Sigmoid colon (tissue), 7 donors: ENCODE measurements at places on chromosomes 1 and 21. TPM values are rescaled to one million over a fixed set of nuclear protein-coding genes. Genes with fewer than 3 reads are reported as not detected.

- no peaks in the 10 kb centered on the region for H3K36me3 ChIP-seq
- no peaks in the 10 kb centered on the region for H3K4me1 ChIP-seq
- H3K27me3 ChIP-seq = no peaks in the 10 kb centered on the region
- no peak overlapping the region for H3K27ac ChIP-seq
- no peak for DNase-seq
Observed at GRCh38 chr1:202976633-202977032, 9.6 kb upstream of the CYB5R1 start.

- H3K36me3 ChIP-seq = peaks cover 8% of the 10 kb centered on the region
- H3K27me3 ChIP-seq = no peaks in the 10 kb centered on the region
- no peak overlapping the region for H3K4me3 ChIP-seq
- no peak overlapping the region for H3K27ac ChIP-seq
- no peak for DNase-seq
- H3K4me1 ChIP-seq = peaks cover 30% of the 10 kb centered on the region
Observed at GRCh38 chr1:66945316-66945715, 20.5 kb downstream of the MIER1 start.

Gene PLA2G2D
- total RNA-seq = not detected

DNA sequence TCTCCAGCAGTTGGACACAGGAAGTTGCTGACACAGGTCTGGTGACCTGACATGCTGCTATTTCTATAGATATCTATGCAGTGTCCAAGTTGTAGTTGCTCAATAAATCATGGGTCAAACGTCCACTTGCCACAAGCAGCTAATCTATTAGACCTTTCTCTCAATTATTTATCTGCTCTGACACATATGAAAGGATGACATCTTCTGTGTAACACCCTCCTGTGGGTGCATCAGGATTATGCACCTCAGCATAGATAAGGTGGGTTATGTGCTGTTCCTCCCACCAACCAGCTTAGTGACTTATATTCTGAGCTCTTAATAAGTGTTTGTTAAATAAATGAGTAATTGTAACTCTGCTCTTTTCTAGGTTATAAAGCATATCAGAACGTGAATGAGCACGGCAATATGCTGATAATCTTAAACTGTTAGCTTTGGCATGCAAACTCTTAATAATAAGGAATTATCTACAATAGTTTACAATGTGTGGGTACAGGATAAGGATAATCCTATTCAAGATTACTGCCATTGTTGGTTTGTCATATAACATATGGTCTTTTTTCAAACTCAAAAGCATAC is 90.7 kb upstream of the GCLM start:
- H3K4me3 ChIP-seq = no peak overlapping the region
- no peaks in the 10 kb centered on the region for H3K4me1 ChIP-seq
- no peaks in the 10 kb centered on the region for H3K36me3 ChIP-seq
- no peak overlapping the region for H3K27ac ChIP-seq
- DNase-seq = no peak

DNA sequence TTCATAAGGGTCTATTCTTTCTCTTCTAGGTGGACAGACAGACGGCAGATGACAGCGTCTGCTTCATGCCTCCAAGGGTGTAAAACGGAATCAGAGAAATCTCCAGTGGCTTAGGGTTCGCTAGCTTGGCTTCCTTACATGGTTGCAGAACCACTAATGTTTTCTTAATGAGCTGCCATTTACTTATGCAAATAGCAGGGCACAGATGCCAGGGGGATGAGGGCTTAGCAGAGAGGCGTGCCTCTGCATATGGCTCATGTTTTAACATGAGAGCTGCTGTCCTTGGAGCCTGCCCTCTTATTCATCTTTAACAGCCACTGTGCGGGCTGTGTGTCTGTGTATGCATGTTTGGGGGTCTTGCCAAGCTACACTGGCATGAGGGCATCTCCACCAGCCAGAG is 119.6 kb downstream of the IER5 start:
- DNase-seq = no peak
- no peak overlapping the region for H3K4me3 ChIP-seq
- no peak overlapping the region for H3K27ac ChIP-seq
- H3K36me3 ChIP-seq = no peaks in the 10 kb centered on the region
- no peaks in the 10 kb centered on the region for H3K27me3 ChIP-seq
- H3K4me1 ChIP-seq = no peaks in the 10 kb centered on the region

DNA sequence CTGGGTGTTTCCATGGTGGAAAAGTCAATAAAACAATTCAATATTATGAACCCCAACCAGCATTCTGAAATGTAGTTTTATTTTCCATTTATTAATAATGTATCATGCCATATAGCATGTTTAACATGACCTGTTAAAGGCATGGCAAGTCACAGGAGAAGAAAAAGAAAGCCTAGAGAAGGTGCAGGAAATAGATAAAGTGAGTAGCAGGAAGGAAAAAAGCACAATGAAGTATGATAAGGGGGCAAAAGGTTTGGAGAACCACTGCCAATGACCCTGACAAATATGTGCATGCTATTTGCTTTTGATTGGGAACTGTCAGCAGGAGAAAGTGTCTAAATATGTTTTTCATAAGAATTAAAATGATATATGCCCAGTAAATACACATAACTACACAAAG is 85.6 kb downstream of the HMCN1 start:
- no peaks in the 10 kb centered on the region for H3K4me1 ChIP-seq
- H3K4me3 ChIP-seq = no peak overlapping the region
- no peak overlapping the region for H3K27ac ChIP-seq

Gene USH2A
- not detected for total RNA-seq

- no peak overlapping the region for H3K4me3 ChIP-seq
- no peaks in the 10 kb centered on the region for H3K36me3 ChIP-seq
- no peak for DNase-seq
- H3K27me3 ChIP-seq = no peaks in the 10 kb centered on the region
- no peaks in the 10 kb centered on the region for H3K4me1 ChIP-seq
Observed at GRCh38 chr1:97649591-97649990, 271.2 kb downstream of the DPYD start.

Gene TMEM200B
- total RNA-seq = 30.0 TPM

DNA sequence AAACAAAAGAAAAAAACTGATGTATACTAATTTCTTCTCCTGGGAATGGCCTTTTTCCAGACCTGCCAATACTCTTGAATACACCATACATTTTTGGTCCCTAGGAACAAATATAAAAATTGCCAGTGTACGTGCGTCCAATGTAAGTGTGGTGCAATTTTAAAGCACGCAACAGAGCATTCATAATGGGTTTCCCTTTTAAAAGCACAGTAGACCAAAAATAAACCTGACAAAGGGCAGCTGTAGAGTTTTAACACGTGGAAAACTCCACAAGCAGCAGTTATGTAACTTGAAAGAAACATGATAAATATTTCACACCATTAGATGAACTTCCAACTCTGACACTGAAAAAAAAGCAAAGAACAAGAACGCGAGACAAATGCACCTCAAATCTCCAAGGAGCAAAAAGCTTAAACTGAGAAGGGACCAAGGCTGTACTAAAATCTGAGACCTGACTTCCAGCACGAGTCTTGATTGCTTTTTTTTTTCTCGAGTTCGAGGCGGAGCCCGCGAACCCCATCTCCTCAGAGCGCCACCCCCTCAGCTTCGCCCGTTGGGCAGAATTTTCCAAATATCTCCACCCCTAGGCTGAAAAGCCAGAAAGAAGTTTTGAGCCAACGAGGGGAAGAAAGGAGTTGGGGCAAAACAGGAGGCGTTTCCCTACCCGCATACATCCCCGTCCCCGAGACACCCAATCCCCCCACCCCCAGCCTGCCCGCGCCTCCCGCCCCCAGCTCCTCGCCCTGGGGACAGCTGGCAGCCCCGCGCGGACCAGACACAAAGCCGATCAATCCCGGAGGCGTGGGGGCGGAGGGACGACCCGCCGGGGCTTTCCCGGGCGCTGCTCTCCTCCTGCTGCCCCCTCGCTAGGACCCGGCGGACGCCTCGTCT is at the start of gene JAM2:
JAM2 (plus strand) TSS at position 599 of the 891 bp plus-strand sequence. CDS start 564 bp downstream, outside the sequence.
- peaks cover 28% of the 10 kb centered on the region for H3K4me1 ChIP-seq
- peak within 1 kb of the TSS; percentile 78 for H3K4me3 ChIP-seq
- DNase-seq = peak; percentile 73
- H3K36me3 ChIP-seq = no peaks in the 10 kb centered on the region

- H3K4me1 ChIP-seq = peaks cover 34% of the 10 kb centered on the region
- peak; percentile 74 for DNase-seq
- peak overlapping the region; percentile 29 for H3K27ac ChIP-seq
- H3K27me3 ChIP-seq = no peaks in the 10 kb centered on the region
- H3K4me3 ChIP-seq = no peak overlapping the region
Observed at GRCh38 chr1:226181996-226182714, 4.4 kb downstream of the ACBD3 start.

GRCh38 chr1:23436520-23437354 is 12.2 kb upstream of the TCEA3 start:
- H3K27me3 ChIP-seq = no peaks in the 10 kb centered on the region
- peaks cover 29% of the 10 kb centered on the region for H3K36me3 ChIP-seq
- no peaks in the 10 kb centered on the region for H3K4me1 ChIP-seq
- no peak overlapping the region for H3K4me3 ChIP-seq
- no peak for DNase-seq
- H3K27ac ChIP-seq = no peak overlapping the region

DNA sequence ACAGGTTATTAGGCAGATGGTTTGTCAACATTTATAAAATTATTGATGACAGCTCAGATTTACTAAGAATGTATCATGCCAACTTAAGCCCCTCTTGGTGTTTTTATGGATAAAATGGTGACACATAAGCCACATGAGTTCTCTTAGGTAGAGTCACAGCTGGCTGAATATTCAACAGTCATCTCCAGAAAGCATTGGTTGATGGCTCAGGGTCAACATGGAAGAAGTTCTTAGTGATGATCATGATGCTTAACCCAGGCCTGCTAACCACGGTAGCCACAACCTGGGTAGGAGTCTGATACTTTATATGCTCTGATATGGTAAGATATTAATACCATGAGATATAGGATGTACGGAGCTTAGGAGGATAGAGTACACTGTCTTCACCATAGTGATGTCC is 46.4 kb upstream of the SIPA1L2 start:
- no peak for DNase-seq
- no peak overlapping the region for H3K27ac ChIP-seq
- H3K36me3 ChIP-seq = no peaks in the 10 kb centered on the region
- no peak overlapping the region for H3K4me3 ChIP-seq
- no peaks in the 10 kb centered on the region for H3K27me3 ChIP-seq
- H3K4me1 ChIP-seq = peaks cover 10% of the 10 kb centered on the region

Gene FNDC5
- 2.5 TPM for total RNA-seq

- H3K4me1 ChIP-seq = no peaks in the 10 kb centered on the region
- H3K36me3 ChIP-seq = no peaks in the 10 kb centered on the region
- no peaks in the 10 kb centered on the region for H3K27me3 ChIP-seq
- no peak for DNase-seq
- no peak overlapping the region for H3K27ac ChIP-seq
- no peak overlapping the region for H3K4me3 ChIP-seq
Observed at GRCh38 chr1:55368698-55369097, 153.5 kb upstream of the USP24 start.

DNA sequence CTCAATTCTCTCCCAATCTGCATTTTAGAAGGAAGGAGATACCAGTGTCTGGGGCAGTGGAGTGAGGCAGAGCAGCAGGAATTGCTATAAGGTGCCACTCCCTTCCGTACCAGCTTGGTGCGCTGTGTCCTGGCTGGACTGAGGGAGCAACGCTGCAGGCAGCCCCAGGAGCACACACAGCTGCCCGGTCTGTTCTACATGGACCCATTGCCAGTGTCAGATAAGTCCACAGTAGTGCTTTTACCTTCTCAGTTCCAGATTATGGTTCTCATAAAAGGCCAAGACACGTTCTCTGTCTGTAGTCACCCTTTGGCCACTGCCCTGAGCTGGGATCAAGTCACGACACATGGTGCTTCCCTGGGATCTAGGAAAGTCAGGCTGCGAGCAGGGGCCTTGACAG is 44.1 kb upstream of the BARHL2 start:
- H3K27ac ChIP-seq = no peak overlapping the region
- no peaks in the 10 kb centered on the region for H3K4me1 ChIP-seq
- DNase-seq = no peak

Gene RPE65
- not detected for total RNA-seq

Gene METTL18
- total RNA-seq = 4.9 TPM

Gene SLC5A9
- not detected for total RNA-seq

DNA sequence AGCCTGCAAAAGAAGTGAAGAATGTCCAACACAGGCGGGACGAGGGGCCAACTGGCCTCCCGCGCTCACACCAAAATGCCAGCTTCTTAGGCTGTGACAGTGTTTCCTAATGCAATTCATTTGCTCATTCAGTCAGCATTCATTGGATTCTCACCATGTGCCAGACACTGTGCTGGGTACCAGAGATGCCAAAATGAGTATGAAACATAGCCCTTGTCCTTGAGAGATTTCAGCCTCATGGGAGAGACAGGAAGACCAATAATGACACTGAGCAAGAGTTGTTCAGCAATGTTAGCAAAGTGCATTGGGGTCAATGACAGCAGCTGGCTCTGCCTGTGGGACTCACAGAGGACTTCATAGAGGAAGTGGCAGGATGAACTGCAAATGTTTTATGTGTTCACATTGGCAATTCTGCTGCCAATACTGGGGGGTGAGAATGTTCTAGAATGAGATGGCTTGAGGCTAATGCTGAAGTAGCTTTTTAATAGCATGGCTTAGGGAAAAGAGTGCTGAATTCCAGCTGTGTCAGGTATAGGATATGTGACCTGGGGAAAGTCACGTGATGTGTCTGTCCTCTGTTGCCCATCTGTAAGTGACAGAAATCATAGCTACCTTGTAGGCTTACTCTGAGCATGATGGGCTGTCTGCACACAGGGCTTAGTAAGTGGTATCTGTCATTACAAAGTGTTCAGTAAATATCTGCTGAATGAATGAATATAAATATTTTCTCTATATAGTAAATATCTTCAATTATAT is 58.3 kb upstream of the KIF26B start:
- H3K36me3 ChIP-seq = no peaks in the 10 kb centered on the region
- H3K4me1 ChIP-seq = no peaks in the 10 kb centered on the region
- DNase-seq = no peak
- no peak overlapping the region for H3K4me3 ChIP-seq
- H3K27me3 ChIP-seq = no peaks in the 10 kb centered on the region

Gene ACTN2
- 1.6 TPM for total RNA-seq

DNA sequence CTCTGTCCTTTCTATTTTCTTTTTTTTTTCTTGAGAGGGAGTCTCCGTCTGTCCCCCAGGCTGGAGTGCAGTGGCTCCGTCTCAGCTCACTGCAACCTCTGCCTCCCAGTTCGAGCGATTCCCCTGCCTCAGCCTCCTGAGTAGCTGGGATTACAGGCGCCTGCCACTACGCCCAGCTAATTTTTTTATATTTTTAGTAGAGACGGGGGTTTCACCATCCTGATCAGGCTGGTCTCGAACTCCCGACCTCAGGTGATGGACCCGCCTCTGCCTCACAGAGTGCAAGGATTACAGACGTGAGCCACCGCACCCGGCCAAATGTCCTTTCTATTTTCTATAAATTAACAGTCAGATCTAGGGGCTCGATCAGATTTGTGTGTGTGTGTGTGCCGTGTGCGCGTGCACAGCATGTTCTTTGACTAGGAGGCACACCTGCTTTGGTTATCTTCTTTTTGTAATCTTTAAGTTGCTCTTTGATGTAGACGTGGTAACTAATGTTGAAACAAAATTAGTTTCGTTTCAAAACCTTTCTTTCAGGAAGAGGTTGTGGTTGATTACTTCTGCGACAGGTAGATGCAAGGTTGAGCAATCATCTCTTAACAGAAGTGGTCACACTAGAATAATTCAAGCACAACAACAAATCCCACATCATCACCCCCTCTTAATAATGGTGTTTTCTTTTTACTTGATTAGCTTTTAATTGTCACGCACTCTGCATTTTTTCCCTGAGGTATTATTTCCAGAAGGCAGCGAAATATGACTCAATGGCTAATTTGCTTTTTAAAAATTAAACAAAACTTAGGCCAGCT is 779 bp upstream of the DEGS1 start:
- DNase-seq = no peak
- peaks cover 43% of the 10 kb centered on the region for H3K4me1 ChIP-seq
- no peaks in the 10 kb centered on the region for H3K36me3 ChIP-seq
- peak overlapping the region; percentile 97 for H3K27ac ChIP-seq
- H3K4me3 ChIP-seq = peak overlapping the region; percentile 92
- H3K27me3 ChIP-seq = no peaks in the 10 kb centered on the region

- H3K4me1 ChIP-seq = peaks cover 59% of the 10 kb centered on the region
- H3K36me3 ChIP-seq = no peaks in the 10 kb centered on the region
Observed at GRCh38 chr1:164685266-164686035, 126.5 kb downstream of the PBX1 start.
